ENCODE measurements at places on chromosomes 12 and 14.

- DNase-seq, result no peak
These were observed 25.9 kb upstream of the MTERF2 start for GRCh38 chr12:107012736-107013425.

DNA sequence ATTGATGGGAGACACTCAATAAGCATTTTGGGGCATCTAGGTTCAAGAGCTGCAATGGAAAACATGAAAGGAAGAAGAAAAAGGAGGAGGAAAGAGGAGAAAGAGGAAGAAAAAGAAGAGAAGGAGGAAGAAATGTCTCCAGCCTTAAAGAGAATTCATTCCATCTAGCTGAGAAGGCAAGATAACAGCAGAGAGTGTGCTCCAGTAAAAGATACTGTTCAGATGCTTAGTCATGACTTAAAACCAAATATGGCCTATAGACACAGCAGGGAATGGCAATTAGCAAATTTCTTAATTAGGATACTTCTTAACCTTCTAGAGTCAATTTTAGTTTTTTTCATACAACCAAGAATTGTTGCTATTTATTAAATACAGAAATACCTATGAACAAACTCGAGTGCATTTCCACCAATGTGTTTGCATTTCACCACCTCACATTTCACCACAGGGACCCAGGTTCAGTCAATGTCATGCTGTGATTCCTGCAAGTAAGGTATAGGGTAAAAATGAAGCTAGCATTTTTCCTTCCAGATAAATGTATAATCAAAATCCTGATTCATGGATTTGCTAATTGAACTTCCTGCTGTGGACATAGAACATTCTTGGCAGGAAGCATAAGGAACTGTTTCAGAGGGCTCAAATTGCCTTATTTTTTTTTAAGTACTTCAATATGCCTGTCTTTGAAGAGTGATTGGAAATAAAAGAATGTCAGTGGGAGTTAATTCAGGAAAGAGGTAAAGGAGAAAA, 177.8 kb downstream of the RPS29 start:
- DNase-seq, result no peak

- no peak for DNase-seq
These were observed 35.7 kb downstream of the LRFN5 start for GRCh38 chr14:41642367-41642766.

GRCh38 chr14:89912667-89913211, 41.8 kb downstream of the EFCAB11 start:
- no peak for DNase-seq

DNA sequence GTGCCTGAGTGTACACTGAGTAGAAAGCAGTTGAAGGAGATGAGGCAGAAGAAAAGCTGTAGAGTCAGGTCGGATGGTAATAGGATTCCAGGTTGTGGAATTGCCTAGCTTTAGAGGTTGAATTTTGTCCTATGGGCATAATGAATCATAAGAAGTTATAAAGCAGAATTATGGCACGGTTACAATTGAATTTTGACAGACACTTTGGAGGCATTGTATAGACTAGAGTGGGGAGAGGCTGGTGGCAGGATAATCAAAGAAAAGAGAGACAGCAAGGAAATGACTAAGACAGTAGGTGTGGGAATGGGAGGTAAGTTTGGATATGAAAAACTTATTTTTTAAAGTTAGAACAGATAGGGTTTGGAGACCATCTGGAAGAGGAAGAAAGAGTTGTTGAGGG, 102.6 kb downstream of the NTN4 start:
- DNase-seq, result no peak

DNA sequence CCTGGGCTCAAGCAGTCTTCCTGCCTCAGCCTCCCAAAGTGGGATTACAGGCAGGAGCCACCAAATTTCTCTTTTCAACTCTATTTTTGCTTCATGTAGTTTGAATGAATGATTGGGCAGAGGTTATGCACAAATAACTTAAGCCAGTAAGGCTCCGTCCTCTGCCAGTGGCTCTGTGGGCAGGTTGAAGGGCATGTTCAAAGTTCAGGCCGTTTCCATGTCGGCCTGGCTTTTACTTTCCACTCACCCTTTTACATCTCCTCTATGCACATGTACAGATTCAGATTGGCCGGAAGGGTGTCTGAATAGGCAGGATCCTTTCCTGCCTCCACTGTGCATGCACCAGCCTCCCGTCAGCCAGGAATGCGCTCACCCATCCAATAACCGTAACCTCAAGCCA, 132.3 kb downstream of the EML1 start:
- DNase-seq, result no peak

- DNase-seq, result no peak
These were observed 75.9 kb upstream of the GNG2 start for GRCh38 chr14:51784466-51784865.

DNA sequence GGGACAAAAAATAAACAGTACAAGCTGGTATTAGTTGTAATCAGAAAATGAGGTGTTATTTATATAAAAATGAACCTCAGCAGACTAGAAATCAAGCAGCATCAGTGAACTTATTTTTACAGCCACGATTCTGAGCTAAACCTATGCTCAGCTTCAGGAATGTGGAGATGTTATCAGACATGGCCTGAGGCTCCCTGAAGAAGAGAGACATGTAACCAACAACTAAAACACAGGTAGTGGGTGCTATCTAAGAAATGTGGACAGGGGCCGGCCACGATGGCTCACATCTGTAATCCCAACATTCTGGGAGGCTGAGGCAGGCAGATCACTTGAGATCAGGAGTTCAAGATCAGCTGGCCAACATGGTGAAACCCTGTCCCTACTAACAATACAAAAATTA, 534.3 kb downstream of the VRK1 start:
- no peak for DNase-seq

DNA sequence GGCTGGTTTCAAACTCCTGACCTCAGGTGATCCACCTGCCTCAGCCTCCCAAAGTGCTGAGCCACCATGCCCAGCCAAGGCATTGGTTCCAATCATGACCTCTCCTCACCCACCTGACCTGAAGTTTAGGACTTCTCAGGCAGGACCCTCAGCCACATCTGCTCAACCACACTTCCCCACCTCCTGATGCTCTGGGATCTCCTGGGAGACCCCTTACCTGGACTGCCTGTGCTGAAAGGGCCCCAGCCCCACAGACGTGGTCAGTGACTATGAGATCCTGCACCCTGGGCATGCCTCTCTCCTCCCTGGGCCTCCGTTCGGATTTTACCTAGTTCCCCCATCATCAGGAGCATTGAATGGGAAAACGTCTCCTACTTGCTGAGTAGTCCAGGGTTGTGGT, 18.0 kb downstream of the GSC start:
- no peak for DNase-seq

DNA sequence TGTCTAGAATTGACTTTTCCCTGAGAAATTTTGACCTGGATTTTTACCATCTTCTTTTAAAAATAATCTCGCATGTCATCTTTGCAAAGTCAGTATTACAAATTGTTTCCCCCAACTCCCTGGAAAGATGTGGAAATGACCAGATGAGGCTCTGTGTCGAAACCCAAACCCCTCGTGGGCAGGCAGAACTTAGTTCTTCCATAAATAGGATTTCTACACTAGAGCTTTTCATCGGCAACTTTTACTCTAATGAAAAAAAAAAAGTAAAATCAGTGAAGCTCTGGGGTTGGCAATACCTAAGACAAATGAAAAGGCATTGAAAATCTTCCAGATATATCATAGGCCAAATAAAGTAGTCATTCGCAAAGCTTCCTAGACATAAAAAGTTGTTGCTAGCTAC, 17.0 kb downstream of the SSPN start:
- no peak for DNase-seq

DNA sequence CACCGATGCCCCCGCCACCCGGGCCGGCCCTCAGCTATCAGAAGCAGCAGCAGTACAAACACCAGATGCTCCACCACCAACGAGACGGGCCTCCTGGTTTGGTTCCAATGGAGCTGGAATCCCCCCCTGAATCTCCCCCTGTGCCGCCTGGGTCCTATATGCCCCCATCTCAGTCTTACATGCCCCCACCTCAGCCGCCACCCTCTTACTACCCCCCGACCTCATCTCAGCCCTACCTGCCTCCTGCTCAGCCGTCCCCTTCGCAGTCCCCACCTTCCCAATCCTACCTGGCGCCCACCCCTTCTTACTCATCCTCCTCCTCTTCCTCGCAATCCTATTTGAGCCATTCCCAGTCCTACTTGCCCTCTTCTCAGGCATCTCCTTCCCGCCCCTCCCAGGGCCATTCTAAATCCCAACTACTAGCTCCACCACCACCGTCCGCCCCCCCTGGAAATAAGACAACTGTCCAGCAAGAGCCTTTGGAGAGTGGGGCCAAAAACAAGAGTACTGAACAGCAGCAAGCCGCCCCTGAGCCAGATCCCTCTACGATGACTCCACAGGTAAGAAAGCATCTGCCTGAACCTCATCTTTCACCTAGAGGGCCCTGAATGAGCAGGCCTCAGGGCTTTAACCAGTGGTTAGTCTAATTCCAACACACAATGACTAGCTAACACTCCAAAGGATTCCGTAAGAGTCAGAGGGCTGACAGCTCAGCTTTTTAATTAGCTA, 851 bp downstream of the YLPM1 start:
- DNase-seq, result peak; percentile 15

- no peak for DNase-seq
These were observed 9.5 kb downstream of the SPTB start for GRCh38 chr14:64870160-64870559.

DNA sequence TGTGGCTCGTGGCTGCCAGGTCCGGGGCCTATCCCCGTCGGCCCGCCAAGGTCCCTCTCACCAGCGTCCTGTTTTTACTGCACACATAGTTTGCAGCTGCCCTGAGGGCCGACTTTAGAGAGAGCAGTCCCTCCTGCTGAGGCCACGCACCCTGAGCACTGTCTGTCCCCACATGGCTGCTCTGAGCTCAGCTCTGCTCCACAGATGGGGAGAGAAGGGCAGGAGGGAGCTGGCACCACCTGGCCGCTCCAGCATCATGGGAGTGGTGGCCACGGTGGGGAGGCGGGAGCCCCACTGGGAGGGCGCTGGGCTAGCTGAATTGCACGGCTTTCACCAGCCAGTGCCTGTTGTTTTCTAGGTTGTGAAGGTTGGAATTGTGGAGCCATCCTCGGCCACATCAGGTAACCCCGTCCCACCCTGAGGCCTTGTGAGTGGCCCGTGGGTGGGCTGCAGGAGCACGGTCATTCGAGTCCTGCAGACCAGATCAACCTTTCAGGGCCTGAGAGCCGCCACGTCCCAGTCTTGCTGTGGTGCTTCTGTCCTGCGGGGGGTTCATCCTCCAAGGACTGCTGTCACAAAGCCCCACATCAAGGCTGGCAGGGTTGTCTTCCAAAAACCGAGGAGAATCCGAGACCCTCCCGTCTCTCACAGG, 7.4 kb upstream of the TEX22 start:
- no peak for DNase-seq

- DNase-seq, result no peak
These were observed 107.7 kb upstream of the PPM1H start for GRCh38 chr12:63042646-63043045.

DNA sequence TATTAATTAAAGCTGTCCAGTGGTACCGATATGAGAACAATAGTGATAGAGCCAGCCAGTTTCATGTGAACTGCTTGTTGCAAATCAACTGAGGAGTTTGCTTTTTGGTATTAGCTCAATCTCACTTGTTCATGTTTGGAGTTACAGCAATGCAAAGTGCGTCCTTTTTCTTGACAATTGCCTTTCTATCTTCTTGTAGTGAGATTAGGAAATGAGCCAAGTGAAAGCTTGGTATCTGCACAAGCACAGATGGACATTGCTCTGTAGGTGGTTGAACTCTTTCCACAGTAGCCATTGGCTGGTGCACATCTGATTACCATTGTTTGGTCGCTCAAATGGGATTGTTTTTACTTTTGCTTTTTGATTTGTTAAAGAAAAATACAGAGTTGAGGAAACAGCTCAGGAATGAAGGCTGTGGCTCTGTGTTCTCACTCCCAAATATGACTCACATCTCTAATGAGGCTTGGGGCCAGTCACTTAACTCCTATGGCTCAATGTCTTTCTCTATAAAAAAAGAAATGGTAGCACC, 241.4 kb downstream of the BMP4 start:
- DNase-seq, result no peak

GRCh38 chr14:85115921-85116320, 414.0 kb upstream of the FLRT2 start:
- DNase-seq, result no peak

DNA sequence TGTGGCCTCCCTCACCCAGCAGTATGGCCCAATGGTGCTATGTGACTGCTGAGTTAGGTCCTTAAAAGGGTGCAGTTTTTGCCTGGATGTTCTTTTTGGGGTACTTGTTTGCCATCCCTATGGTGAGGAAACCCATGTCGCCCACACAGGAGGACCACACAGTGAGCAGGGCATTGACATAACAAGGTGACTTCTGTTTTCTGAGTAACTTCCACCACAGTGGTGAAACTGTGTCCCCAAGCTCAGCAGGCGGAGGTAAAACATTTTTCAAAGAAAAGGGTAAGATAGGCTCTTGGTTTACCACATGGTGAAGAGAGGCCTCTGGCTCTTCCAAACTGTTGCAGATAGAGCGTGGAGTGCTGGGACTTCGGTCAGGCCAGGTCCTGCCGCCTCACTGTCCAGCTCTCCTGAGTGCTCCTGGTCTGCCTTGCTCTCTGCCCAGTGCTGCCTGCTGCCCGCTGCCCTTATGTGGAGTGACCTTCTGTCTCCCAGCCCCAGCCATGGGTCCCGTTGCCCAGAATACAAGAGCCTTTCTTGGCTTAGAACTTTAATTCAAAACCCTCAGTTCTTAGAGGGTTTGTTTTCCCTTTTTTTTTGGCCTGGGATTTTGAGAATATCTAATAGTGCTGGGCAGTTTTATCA, 54.0 kb downstream of the TRAF3 start:
- DNase-seq, result no peak

DNA sequence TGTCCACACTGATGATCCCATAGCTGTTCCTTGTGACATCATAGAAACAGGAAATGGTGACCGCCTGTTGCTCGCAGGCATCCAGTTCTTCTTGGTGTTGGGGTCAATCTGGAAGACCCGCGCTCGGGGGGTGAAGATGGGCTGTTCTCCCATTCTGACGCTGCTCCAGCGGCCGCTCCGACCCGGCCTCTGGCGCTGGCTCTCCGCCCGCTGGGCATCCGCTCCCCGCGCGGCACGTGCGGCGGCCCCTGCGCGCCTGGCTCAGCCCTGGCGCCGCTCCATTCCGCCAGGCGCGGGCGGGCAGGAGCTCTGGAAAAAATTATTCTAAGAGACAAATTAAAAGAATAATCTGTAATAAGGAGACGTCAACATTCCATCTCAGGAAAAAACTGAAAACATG, 761.1 kb downstream of the TMEM121 start:
- no peak for DNase-seq

All from GM20000 (cell line).